ENCODE measurements at places on chromosomes 13 and 19. TPM values are rescaled to one million over a fixed set of nuclear protein-coding genes. Genes with fewer than 3 reads are reported as not detected.
A peak's percentile ranks its signal among the peaks of the same experiment; 100 is the strongest.

FXYD3 gene
- total RNA-seq: 33.0 TPM

DNA sequence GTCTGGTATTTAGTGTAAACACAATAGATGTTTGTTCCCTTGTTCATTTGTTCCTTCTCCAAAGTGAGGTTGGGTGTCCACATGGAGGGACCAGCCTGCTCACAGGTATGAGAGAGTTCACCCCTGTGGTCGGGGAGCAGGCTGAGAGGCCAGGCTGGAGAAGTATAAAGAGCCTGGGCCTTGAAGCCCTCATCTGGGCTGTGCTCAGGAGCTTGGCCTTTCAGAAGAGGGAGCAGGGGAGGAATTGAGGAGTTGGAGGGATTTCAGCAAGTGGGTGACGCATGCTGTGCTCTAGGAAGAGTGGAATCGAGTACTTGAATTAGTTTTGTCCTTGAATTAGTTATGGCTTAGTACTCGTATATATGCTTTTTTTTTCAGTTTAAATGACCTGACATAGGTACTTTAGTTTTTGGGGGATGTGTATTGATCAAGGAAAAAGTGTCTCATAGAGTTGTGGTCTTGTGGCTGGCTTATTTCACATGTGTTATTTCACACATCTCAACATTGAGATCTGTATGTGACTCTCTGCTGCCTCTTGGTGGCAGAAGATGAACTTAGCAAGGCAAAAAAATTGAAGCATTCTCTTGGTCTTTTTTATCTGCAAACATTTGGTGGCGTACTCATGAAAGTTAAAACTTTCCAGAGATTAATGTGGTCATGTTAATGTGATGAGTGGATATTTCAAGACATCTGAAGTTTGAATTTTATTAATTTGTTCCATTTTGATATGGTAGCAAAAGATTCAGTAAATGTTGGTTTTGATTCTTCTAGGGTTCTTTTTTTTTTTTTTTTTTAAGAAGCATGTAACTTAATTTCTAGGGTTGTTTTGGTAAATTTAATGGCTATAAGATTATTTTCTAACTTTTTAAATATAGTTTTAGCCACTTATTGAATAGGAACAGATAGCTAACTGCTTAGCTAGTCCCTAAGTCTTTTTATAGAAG is 54.3 kb downstream of the SLAIN1 start:
- no peak overlapping the region for H3K27ac ChIP-seq
- no peak overlapping the region for H3K4me3 ChIP-seq
- no peak for DNase-seq
- H3K27me3 ChIP-seq: no peaks in the 10 kb centered on the region
- no peaks in the 10 kb centered on the region for H3K4me1 ChIP-seq

KLK12 gene
- 1.4 TPM for total RNA-seq

CEACAM6 gene
- total RNA-seq: not detected

- no peaks in the 10 kb centered on the region for H3K4me1 ChIP-seq
- H3K4me3 ChIP-seq: no peak overlapping the region
- H3K27me3 ChIP-seq: no peaks in the 10 kb centered on the region
Measured at GRCh38 chr19:38534574-38534973, 83.2 kb downstream of the MAP4K1 start.

DNA sequence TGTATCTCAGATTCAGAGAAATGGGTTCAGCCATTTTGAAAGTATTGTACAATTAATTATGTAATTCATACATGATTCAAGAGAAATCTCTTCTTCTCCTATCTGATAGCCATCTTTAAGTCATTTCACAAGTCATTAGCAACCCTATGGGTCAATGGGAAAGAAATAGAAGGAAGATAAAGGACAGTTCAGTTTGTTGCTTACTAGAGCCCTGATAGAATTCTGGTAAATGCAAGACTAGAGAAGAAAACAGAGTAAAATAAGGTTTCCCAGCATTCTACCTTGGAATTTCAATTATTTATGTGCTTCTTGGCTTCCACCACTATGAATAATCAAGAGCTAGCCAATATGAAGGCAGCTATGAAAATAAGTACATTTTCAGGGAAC is 117.7 kb downstream of the LHFPL6 start:
- no peak for DNase-seq
- H3K4me3 ChIP-seq: no peak overlapping the region
- H3K27ac ChIP-seq: no peak overlapping the region
- no peaks in the 10 kb centered on the region for H3K27me3 ChIP-seq
- no peaks in the 10 kb centered on the region for H3K36me3 ChIP-seq

PGLYRP1 gene
- total RNA-seq: not detected

ZNF682 gene
- 8.2 TPM for total RNA-seq

DNA sequence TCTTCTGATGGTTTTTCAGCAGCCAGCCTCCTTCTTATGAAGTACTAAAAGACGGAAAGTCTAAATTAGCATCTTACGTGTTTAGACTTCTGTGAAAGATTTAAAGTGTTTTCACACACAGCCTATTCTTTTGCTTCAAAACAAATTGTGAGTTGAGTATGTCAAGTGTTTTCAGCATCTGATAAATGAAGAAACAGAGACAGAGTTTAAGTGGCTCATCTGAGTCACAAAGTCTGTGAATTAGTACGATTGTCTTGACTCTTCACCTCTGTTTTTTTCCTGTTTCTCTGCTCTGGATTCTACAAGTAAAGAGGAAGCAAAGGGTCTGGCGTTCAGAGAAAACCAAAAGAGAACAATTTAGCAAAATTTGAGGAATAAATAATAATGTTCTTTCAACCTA is 116.4 kb downstream of the FRY start:
- H3K4me1 ChIP-seq: peaks cover 6% of the 10 kb centered on the region
- H3K4me3 ChIP-seq: no peak overlapping the region
- DNase-seq: no peak
- H3K36me3 ChIP-seq: no peaks in the 10 kb centered on the region

- DNase-seq: no peak
- no peaks in the 10 kb centered on the region for H3K4me1 ChIP-seq
- no peaks in the 10 kb centered on the region for H3K27me3 ChIP-seq
- H3K36me3 ChIP-seq: no peaks in the 10 kb centered on the region
- no peak overlapping the region for H3K27ac ChIP-seq
- no peak overlapping the region for H3K4me3 ChIP-seq
Measured at GRCh38 chr13:66367356-66367755, 862.8 kb downstream of the PCDH9 start.

DNA sequence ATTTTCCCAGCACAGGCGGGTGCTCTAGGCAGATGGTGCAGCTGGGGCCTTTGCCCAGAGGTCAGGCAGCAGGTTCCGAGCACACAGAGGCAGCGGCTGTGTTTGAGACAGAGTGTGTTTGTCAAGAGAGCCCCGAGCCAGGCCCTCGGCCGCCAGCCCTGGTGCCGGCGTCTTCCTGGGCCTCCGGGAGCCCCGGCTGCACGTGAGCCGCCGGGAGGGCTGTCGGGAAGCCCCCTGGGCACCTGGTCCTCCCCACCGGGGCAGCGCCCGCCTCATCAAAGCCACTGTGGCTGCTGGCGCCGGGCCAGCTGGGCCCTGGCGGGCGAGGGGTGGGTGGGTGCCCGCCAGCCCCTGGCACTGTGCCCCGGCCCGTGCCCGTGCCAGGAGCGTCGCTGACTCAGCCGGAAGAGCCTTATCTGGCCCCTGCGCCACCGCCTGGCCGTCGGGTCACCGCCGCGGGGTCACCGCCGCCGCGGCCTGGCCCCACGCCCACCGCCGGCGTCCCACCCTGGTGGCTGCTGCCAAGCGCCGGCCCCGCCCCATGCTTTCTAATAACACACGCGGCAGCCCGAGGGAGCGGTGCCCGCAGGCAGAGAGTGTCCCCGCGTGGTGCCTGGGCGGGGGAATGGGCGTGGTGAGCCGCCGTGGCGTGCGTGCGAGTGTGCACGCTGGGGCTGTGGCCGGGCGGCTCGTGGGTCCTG is 14.9 kb downstream of the ARID3A start:
- no peaks in the 10 kb centered on the region for H3K36me3 ChIP-seq
- peak; percentile 90 for DNase-seq
- H3K27me3 ChIP-seq: no peaks in the 10 kb centered on the region
- H3K27ac ChIP-seq: peak overlapping the region; percentile 66

UBE2L5 gene
- not detected for total RNA-seq

All from Peyer's patch (tissue), 4 donors.